Stimulated activated CD8-positive, alpha-beta memory T cell treated with anti-CD3 and anti-CD28 coated beads, Interleukin-12 subunit alpha, Interleukin-12 subunit beta, amount 100 ng/mL, for 1 hour (primary cell): ENCODE measurements at places on chromosomes 13 and 19.

GRCh38 chr13:32538143-32538620 lies 413 bp downstream of the N4BP2L2 start:
- DNase-seq = no peak

DNA sequence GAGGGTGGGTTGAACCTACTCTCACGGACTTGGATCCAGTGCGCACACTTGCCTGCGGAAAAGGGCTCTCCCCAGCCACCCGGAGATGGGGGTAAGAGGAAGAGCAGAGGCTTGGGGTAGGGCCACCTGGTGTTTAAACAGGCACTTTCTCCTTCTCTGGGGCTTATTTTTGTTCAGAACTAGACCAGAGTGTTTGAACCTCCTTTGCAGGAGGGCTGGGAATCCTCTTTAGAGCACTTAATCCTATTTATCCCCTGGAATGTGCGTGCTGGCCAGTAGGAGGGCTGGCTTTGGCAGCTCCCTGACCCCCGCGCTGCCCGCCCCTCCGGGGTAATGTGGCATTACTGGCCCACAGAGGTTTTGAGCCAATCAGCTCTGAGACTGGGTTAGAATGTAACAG lies 2.0 kb downstream of the RGS9BP start:
- no peak for DNase-seq

- peak; percentile 99 for DNase-seq
These were observed at the start of the genes HAUS8 and MYO9B for GRCh38 chr19:17075035-17075863. Gene HAUS8 (minus strand): TSS chr19:17075452. CDS start chr19:17075422, 30 bp downstream. Gene MYO9B (plus strand): TSS chr19:17075777. CDS start chr19:17101718, 25,941 bp downstream.

DNA sequence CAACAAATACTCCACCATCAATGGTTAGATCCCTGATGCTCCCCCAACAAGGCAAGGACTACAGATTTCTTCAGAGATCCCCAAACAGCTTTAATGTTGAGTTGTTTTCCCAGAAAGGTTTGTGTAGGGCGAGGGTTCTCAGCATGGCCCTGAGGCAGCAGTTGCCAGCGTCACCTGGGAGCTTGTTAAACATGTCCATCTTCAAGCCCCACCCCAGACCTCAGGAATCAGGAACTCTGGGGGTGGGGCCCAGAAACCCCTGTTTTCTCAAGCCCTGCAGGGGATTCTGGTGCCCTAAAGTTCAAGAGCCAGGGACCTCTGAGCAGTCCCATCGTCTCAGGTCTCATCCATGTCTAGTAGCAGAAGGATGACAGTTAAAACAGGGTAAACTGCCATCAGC lies 9.6 kb downstream of the EFNB2 start:
- DNase-seq = no peak

DNA sequence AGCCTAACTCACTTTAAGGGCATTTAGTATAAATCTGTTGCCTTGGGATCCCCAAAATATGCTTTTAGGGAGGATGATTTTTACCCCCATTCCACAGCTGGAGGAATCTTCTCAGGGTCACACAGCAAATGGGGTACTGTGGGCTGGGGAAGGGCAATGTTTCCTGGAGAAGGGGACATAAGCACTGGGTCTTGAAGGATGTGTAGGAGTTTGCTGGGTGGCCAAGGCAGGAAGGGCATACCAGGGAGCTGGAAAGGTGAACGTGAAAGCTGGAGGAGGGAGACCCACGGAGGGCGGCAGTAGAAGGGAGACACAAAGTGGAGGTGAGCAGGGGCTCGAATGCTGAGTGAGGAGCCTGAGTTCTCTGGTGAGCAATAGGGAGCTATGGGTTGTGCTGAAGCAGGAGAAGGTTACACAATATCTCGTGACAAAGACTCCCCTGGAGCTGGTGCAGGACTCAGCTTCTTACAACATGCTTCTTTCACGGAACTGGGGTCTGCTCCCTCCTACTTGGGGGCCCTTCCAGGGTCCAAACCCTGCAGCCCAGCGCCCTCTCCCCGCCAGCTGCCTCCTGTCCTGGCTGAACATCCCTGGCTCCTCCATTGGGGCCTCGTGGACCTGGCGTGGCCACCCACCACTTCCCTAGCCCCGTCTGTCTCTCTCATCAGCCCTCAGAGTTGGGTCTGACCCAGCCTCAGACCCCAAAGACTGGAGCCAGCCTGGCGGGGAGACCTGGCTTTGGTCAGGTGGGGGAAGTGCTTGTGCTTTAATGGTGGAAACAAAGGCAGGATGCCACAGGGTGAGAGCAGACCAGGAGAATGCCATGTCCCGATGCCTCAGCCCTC lies 11.1 kb downstream of the CILP2 start:
- no peak for DNase-seq

GRCh38 chr13:99155821-99156220 lies 44.8 kb upstream of the UBAC2 start:
- DNase-seq = no peak

DNA sequence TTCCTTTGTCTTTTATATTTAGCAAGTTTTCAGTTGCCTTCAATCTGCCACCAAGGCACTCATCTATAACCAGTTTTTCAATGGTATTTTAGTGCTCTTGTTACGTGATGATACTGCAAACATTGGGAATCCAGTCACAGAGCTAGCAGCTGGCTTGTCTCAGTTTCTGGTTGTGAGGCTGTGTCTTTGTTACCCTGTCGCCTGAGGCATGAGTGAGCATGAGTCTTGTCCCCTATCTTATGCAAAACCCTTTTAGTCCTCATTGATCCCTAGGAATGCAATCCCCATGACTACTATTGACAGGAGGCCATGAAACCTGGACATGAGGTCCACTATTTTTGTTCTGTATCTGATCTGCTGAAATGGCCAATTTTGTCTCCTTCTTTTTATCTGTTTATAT lies 391.0 kb downstream of the LMO7 start:
- DNase-seq = no peak

DNA sequence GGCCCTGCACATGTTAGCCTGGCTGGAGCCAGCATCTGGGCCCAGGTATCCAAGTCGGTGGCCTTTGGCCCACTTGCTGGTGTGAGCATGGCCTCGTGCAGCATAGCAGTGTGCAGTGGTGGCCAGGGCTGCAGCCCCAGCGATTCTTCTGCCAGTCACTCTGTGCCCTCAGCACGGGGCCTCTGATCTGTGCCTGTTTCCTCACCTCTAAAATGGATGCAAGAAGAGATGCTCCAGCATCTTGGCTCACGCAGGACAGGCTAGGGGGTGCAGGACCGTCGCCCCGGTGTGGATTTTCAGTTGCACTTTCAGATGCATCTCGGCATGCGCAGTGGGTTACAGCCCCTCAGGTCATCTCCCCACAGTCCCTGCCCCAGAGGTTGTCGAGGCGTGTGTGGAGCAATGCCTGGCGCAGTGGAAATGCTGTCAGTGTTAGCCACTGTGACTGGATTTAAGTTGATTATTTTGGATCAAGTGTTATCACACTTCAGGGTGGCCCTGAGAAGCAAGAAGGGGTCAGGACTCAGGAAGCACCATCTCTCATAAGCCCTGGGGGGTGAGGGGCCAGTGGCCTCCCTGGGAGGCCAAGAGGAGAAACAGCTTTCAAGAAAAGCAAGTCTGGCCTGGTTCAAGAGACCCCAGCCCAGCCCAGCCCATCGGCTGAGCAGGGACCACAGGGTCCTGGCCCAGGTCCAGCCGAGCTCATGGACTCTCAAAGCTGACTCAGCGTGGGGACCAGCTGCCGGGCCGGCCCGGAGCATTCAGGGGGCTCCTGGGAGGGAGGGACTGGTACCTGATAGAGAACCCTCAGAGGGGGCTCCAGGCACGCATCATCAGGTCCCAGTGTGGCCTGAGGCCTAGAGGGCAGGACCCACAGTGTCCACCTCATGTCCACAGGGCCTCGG lies 27.8 kb downstream of the AP1M1 start:
- no peak for DNase-seq

DNA sequence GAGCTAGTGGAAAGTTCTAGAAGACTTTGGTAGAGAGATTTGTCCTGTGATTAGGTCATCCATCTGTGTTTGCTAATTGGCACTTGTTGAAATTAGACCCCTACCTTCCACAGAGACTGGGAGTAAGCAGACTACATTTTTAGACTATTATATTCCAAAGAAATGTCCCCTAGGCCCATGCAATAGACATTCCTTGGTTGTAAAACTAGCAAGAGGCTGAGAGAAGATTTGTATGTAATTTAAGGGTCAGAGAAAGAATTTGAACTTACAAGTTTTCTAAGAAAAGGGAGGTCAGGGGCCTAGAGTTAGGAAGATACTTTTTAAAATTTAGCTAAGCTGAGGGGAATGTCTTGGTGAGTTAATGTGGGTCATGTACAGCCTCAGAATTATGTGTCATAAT lies 470.7 kb upstream of the SLITRK1 start:
- no peak for DNase-seq
